ENCODE measurements at places on chromosomes 7 and 10. TPM values are rescaled to one million over a fixed set of nuclear protein-coding genes. Genes with fewer than 3 reads are reported as not detected.

DNA sequence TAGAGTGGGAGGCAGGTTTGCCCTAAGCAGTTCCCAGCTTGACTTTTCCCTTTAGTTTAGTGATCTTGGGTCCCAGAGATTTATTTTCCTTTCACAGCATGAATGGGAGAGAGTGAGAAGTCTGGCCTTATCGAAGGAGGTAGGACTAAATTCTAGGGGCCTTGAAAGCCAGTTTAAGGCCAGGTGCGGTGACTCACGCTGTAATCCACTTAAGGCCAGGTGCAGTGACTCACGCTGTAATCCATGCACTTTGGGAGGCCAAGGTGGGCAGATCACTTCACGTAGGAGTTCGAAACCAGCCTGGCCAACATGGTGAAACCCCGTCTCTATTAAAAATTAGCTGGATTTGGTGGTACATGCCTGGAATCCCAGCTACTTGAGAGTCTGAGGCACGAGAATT is 392.2 kb downstream of the ACTR3B start:
- DNase-seq, result no peak

Gene FAM25A
- not detected for total RNA-seq

DNA sequence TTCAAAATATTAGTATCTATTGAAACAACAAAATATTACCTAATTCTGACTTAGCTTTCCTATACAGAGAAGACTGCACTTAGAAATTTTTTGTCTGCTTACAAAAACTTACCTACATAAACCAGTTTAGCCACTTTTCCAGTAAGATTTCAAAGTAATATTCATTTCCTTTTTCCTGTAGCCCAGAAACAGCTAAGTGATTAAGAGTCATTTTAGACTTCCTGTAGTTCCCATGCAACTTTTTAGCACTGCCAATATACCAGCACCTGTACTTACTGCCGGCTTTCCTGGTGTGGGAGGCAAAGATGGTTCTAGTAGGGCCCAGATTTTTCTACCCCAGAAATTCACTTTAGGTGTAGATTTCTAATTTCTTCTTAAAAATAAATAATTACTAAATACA is 21.8 kb downstream of the NT5C2 start:
- DNase-seq, result no peak

Gene LBX1
- total RNA-seq, result not detected

Gene ATRNL1
- total RNA-seq, result 2.4 TPM

Gene GRM3
- not detected for total RNA-seq

Gene MAGI2
- total RNA-seq, result 0.57 TPM

Gene WBP1L
- 20.0 TPM for total RNA-seq

- no peak for DNase-seq
These were observed 212.1 kb downstream of the GFRA1 start for GRCh38 chr10:116060864-116061263.

GRCh38 chr7:147595042-147595441 is 995.5 kb upstream of the C7orf33 start:
- DNase-seq, result no peak

GRCh38 chr7:136517971-136518370 is 350.5 kb upstream of the CHRM2 start:
- DNase-seq, result no peak

DNA sequence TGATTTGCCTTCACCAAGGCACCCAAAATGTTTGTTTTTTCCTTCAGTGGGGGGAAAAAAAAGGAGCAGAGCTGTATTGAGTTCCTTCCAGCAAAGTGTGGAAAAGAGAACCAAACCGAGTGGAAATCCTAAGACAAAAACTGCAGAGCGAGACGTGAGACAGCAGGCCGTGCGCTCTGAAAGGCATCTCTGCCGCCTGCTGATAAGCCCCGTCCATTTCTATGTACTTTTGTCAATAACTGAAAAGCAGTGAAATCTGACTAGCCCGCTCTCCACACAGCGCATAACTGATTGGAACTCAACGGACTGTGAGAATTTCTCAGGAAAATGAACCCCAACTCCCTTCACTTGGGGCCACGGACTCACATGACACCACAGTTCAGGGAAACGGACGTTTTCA is 83.2 kb downstream of the COBL start:
- DNase-seq, result no peak

- peak; percentile 56 for DNase-seq
These were observed 108.2 kb downstream of the PIP4K2A start for GRCh38 chr10:22606164-22606614.

Gene SFTPA1
- total RNA-seq, result not detected

Gene PARP12
- total RNA-seq, result 19.3 TPM

Gene NEUROD6
- not detected for total RNA-seq

Gene RPEL1
- not detected for total RNA-seq

- DNase-seq, result no peak
These were observed 858 bp downstream of the COPS6 start for GRCh38 chr7:100089458-100090196.

DNA sequence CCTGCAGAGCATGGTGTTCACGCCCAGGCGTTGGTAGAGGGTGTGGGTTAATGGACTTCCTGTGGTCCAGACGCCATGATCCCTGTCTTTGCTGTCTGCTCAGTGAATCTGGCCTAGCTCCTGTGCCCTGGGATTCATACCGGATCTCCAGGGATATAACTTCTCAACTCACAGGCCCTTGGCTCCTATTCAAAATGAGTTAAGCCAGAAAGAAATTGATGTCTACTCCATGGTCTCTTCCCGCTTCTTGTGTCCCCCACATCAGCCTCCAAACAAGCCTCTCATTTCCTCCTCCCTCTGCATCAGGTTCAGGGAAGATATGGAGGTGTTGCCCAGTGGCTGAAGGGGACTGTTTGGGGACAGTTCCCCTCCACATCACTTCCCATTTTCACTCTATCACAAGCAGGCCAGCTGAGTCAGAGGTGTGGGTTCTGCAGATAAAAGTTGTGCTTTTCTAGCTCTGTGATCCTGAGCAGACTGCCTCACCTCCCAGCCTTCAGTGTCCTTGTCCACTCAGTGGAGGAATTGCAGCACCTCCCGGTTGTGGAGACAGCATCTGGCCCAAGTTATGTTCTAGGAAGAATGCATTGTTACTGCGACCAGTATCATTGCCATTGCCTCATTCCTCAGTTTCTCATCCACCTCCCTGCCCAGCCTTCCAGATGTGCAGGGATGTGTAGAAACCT is 22.5 kb downstream of the AKR1E2 start:
- no peak for DNase-seq

GRCh38 chr7:80151274-80151665 is 16.6 kb downstream of the GNAI1 start:
- no peak for DNase-seq

Gene POLL
- total RNA-seq, result 27.2 TPM

Gene PPP1R3C
- 2.1 TPM for total RNA-seq

Gene NT5C2
- 61.8 TPM for total RNA-seq

Gene ANKRD2
- not detected for total RNA-seq

Gene HTR5A
- not detected for total RNA-seq

GRCh38 chr10:71836596-71836974 is 14.5 kb downstream of the PSAP start:
- no peak for DNase-seq

Gene CAV2
- 286 TPM for total RNA-seq

- no peak for DNase-seq
These were observed 11.9 kb upstream of the PTPN12 start for GRCh38 chr7:77525231-77525630.

Gene DLG5
- 44.0 TPM for total RNA-seq

Gene TLX1
- not detected for total RNA-seq

DNA sequence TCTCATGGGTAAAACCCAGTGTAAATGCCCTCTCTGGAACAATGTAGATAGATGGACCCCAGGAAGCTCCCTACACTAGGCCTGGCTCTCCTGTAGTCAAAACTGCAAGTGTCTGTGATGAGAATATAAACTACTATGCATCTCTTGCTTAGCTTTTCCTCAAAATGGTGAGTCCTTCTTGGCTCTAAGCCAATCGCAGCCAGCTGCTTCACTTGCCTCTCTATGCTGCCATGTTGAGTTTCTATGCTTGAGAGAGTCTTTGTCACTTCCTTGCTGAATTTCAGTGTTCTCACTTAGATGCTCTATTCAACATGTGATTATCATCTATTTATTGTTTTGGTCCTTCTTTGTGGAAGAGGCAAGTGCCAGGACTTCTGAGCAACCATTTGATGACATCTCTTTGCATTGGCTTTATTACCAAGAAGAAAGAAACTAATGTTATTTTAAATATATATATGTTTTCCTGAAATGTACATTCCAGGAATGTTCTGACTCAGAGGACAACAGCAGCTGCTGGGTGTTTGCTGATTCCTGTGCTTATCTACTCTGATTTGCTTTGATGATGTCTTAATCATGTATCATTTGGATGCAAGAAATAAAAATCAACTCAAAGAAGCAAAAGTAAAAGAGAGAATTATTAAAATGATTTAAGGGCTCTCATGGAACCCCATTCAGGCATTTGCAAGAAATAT is 16.6 kb downstream of the TAS2R40 start:
- DNase-seq, result no peak

Gene PNLIPRP1
- total RNA-seq, result not detected

- DNase-seq, result no peak
These were observed 7.4 kb downstream of the CRHR2 start for GRCh38 chr7:30674876-30675275.

GRCh38 chr10:131079314-131079713 is 232.2 kb downstream of the TCERG1L start:
- DNase-seq, result no peak

DNA sequence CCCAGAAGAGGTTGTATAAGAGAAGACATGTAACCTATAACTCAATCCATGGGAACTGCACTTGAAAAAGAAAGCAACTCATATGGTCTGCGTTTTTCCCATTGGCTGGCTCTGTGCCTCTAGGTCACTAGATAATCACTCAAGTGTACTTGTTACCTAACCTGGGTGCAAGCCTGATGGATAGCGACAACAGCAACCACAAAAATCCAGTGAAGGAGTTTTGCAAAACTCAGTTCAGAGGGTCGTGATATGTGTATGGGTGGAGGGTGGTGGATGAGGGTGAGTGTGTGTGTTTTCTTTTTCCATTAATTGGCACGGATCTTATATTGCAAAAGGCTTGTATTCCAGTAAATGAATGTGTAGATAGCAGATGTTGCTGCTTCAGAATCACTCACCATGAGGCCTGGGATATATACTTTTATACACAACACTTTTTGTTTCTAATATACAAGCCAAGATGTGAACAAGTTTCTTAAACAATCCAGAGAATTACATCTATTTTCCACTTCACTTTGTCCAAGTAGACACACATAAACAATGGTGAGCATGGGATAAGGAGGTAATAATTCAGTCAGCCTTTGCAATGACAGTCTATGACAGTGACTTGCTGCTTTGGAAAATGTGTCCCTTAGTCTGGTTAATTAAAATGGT is 286.9 kb upstream of the DKK1 start:
- no peak for DNase-seq

- peak; percentile 51 for DNase-seq
These were observed 17.0 kb downstream of the ITIH5 start for GRCh38 chr10:7649673-7650300.

Gene PPP1R9A
- total RNA-seq, result 15.6 TPM

- no peak for DNase-seq
These were observed 535.8 kb downstream of the SDK1 start for GRCh38 chr7:3836855-3837254.

DNA sequence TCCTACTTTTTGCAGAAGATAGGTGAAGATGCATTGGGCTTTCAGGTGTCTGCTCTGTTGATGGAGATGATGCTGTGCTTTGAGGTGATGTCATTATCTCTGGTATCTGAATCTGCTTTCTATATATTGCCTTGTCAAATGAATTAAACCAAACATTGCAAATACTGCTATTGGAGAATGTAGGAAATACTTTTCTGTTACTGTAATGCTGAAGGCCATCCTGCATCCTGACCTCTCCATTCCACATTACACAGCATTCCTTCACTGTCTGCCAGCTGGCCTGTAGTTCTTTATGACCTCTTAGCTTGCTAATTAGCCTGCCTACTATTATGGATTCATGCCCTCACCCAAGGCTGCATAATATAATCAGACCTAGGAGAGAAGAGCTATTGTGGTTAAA is 73.2 kb downstream of the VCL start:
- DNase-seq, result no peak

Gene PDZD7
- 0.26 TPM for total RNA-seq

DNA sequence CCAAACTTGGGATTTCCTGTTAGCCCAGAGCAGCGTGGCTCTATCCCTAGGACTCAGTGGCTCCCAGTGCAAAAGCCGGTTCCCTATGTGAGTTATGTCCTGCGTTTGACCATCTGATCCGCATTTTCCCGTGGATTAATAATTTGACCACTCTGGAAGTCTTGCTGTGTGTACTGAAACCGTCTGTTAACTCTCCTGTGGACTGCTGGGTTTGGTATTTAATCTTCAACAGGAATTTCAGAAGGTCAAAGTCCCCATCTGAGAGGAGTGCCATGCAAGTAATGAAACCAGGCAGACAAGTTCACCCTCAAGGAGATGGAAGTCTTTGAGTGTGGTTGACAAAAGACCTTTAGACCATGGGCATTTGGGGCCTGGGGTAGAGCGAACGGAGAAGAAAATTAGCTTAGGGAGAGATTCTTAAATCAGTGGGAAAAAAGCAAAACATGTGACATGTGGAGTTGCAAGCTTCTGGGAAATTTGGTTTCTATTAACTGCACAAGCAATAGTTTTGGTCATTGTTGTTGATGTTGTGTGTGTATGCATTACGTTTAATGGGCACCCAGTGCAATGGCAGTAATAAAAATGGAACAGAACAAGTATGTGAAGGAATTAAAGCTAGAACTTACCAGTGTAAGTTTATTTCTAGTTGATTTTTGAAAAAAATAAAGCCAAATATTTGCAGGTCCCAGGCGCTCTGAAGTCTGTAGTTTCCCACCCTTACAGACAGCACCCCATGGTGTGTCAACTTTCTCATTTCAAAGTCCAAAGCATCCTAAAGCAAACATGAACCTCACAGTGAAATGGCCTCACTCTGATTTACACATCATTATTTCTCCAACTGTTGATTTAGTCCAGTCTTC is 38.2 kb downstream of the LYZL1 start:
- DNase-seq, result no peak

DNA sequence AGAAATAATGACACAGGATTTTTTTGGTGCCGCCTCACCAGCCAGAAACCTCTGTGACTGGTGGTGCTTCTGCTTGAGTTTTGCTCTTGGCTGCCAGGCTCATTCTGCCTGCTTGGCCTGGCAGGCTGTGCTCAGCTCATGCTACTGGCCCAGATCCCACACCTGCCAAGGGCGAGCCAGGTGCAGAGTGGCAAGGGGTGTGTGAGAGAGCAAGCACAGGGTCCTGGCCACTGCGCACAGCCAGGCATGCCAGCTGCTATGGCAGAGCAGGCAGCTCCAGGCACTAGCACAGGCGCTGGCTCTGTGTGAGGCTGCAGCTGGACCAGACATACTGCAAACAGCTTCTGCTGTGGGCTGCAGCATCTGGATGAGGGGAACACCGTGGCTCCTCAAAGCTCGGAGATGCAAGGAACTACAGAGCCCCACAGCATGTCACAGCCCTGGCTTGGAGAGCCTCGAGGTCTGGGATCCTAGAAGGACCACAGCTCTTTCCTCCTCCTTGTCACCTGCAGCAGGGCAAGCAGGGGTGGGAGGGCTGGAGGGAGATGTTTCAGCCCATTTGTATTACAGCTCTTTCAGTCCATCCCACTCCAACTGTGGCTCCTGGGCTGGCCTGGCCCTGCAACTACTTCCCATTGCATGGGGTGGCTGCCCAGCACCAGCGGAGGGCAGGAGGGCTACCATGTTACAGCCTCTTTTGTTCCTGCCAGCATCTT is 313.4 kb upstream of the SEMA3C start:
- no peak for DNase-seq

Data from A673 (cell line).